Fibroblast of villous mesenchyme (primary cell): ENCODE measurements at places on chromosomes 2 and 18.

- no peak for DNase-seq
Measured at GRCh38 chr2:119708241-119708640, 29.2 kb downstream of the TMEM177 start.

DNA sequence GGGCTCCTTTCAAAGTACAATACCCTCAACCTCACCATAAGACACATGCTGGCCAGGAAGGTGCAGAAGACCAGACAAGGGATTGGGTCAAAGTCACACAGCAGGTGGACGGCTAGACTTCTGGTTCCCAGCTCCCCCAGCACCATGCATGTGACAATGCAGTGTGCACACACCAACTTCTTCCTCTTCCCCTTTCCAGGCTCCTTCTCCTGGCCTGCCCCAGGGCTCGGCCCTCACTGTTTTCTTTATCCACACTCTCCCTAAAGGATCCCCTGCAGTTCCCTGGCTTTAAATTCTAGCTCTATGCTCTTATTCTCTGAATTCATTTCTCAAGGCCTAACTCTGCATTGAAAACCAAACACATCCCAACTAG, 82.3 kb downstream of the LOXHD1 start:
- DNase-seq = no peak

DNA sequence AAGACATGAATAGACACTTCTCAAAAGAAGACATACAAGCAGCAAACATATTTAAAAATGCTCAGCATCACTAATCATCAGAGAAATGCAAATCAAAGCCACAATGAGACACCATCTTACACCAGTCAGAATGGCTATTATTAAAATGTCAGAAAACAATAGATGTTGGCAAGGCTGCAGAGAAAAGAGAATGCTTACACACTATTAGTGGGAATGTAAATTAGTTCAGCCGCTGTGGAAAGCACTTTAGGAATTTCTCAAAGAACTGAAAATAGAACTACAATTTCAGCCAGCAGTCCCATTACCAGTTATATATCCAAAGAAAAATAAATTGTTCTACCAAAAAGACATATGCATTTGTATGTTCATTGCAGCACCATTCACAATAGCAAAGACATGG, 61.7 kb downstream of the STRADB start:
- DNase-seq = peak; percentile 30

DNA sequence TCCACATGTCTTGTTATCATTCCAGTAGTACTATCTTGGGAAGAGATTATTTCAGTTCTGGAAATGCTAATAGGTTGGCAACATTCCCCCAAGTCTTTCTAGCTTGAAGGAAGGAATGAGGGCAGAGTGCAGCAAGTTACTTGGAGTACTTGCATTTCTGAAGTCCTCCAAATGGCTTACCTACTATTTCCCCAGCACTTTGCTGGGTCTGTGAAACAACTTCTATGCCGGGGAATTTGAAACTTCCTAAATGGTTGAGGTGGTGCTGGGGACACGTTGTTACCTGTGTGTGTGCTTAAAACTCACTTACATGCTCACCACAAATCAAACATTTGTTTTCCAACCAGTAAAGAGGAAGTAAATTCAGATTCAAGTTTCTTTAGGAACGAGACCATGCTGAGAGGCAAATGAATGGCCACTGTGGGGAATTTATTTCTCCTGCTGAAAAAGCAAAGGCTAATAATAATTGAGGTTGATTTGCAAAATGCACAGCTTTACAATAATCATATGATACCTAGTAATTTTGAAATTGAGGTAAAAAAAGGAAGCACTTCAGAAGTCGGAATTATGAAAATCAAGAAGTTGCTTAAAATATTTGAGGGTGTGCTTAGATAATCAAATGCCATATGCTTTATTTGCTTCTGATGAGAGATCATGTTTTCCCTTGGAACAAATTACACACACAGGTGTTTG, 1167.7 kb upstream of the ZEB2 start:
- peak; percentile 48 for DNase-seq

DNA sequence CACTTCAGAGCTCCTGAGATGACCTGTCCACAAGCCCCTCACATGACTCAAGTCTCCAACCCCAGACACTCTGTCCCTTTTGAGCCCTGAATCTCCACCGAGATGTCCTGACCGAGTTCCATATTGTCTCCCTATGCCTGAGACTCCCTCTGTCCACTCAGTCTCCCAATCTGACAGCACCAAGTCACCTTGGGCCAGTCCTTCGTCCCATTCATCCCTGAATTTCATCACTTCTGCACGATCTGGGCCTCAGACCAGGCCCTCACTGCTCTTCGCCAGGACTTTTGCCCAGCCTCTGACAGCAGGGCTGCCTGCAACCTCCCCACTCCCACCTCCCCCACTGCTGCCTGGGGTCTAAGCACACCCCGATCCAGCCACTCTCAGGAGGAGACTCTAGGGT, 4.3 kb upstream of the MOCOS start:
- DNase-seq = no peak

DNA sequence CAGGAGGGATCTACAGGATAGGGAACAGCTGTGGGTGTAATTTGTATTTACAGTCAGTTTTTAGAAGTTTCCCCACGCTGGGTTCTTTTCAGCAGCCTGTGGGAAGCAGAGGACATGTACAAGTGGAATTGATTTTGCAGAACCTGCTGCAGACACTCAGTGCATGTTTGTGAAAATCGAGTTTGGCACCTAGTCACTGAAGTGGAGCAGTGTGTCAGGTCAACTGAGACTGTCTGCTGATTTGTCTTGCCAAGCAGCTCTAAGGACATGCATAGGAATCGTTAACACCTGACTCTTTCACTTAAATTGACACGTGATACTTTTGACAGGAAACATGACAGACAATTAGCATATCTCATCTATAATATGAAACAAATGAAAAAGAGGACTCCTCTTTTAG, 416.6 kb downstream of the TMX3 start:
- DNase-seq = no peak

DNA sequence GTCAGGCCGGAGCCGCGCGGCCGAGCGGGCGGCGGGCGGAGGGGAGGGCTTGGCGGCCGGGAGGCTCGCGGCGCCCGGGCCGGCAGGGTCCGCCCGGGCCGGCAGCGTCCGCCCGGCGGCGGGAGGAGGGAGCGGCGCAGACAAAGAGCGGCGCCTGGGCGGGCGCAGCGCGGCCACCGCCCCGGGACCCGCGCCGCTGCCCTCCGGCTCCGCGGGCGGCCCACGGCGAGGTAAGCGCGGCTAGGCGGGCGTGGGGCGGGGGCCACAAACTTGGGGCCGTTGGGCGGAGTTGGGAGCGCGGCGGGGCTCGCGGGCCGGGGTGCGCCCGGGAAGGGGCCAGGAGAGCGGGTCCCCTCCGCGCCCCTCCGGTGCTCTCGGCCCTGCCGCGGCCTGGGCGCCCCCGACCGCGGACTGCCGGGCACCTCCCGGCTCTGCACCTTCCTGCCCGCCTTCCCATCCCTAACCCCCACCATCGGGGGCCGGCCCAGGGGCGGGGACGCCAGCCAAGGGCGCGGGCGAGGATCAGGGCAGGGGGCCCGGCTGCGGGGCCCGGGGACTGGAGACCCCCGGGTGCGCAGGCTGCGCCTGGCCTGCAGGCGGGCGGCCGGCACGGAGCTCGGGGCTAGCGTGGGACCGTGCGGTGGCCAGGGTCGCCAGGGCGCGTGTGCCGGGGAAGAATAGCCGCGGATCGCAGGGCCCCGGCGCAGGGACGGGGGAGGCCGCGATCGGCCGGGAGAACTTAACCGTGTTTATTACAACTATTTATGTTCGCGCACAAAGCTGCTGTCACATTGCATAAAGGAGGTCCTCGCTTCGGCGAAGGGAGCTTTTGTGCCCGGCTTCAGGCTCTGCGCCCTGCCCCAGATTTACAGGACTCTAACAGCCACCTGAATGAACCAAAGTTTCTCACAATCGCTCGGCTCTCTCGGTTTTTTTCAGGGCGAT, at the start of gene NCK2:
NCK2 (plus strand) TSS at position 4 of the 945 bp plus-strand sequence. CDS start 110,152 bp downstream, outside the sequence.
- DNase-seq = peak; percentile 48

DNA sequence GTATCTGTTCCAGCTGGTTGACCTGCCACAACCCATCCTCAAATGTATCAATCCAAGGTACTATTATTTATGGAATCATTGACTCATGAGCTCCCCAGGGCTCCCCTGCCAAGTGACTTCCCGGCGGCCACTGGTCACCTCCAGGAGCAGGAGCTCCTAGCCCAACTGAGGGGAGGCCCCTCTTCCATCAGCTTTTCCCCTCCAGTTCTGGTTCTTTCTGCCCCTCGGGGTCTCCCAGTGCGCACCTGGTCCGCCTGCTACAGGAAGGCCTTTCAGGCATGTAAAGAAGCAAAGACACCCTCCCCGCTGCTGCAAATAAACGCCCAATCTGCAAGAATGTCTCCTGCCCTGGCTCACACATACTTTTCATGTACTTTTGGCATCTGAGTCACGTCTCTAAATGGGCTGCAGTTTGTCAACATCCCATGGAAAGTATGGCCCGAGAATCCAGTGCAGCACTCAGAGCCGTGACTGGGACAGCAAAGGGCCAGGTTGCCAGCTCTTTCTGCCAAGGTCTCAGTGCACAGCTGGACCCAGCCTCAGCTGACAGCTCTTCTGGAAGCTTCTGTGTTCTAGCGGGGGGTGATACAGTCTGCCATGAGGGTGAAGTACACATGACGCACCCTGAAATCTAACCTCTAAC, 41.4 kb downstream of the KLHL29 start:
- DNase-seq = peak; percentile 82

DNA sequence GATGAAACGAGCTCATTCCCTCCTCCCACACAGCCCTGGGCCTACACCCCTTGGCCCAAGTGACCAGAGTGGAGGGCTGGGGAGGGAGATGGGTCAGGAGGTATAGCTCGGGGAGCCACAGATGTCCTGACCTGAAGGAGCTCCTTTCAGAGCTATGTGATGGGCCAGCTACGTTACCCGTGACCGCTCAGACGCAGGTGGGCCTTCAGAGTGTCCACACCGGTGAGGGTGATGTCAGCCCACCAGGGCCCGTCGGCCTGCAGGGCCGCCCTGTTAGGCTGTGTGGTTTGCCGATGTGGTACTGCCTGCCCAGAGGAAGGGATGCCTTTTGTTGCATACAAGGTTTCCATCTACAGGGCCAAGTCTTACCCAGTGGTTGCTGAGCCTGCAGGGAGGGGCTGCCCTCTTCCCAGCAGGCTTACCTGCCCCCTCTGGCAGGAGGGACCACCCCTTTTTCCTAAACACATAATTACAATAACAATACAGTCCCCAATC, 41.8 kb upstream of the FOSL2 start:
- no peak for DNase-seq

DNA sequence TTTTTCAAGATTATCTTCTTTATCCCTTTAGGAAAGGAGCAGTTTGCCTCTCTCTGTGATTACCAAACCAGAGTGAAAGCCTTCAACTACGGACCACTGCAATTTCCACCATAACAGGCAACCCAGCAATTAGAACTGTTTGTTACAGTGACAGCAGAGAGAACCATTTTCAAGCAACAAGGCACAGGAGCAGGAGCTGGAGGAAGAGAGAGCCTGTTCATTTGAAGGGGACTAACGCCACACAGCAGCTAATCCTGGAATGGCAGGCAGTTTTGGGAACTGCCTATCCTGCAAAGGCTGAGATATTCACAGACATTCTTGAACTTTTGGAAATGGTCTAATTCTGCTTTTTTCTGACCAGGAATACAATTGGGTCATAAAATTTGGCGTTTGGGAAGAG, 1541.9 kb upstream of the PIK3C3 start:
- no peak for DNase-seq

- no peak for DNase-seq
Measured at GRCh38 chr2:237571551-237571950, 5.2 kb downstream of the PRLH start.

- DNase-seq = peak; percentile 91
Measured at GRCh38 chr18:3794537-3795348, 344.8 kb downstream of the TGIF1 start.

- no peak for DNase-seq
Measured at GRCh38 chr2:118845005-118845521, 2.4 kb downstream of the EN1 start.

GRCh38 chr2:128714851-128715312, 396.2 kb upstream of the HS6ST1 start:
- no peak for DNase-seq

DNA sequence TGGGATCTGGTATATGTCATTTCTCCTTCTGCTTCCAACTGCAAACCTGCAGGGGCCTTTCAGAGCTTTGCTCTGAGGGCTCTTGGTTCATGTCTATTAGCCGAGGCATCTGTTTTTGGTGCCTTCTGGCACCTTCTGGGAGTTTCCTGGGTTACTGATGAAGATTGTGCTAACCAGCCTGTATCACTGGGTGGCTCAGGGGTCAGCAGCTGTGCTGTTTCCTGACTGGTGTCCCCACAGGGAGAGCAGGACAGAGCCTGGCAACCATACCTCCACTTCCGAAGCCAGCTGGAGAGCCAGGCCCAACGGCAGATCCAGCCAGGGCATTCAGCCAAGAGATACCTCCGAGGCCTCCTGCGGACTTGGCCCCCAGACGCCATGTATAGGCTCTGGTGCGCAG, 17.5 kb downstream of the KIAA2012 start:
- no peak for DNase-seq

- no peak for DNase-seq
Measured at GRCh38 chr2:84338069-84338468, 121.0 kb downstream of the SUCLG1 start.

DNA sequence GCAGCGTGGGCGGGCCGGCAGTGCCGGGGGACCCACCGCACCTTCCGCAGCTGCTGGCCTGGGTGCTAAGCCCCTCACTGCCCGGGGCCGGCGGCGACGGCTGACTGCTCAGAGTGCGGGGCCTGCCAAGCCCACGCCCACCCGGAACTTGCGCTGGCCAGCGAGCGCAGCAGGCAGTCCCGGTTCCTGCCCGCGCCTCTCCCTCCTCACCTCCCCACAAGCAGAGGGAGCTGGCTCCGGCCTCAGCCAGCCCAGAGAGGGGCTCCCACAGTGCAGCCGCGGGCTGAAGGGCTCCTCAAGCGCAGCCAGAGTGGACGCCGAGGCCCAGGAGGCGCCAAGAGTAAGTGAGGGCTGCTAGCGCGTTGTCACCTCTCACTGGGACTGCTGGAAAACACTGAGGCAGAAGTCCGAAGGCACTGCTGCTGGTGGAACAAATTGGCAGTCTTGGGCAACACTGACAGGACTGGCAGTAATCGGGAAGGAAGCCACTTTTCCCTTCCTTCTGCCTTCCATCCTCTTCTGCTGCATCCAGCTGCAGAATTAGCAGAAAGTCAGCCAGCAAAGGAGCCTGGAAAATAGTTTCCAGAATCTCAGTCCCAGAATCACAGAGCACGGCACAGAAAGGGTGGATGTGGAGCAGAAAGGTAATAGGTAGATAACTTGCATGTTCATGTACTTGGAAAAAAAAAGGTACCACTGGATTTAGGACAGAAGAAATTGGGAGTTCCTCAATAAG, 179.4 kb upstream of the FN1 start:
- no peak for DNase-seq

- DNase-seq = no peak
Measured at GRCh38 chr2:104866122-104866864, 12.4 kb downstream of the POU3F3 start.

GRCh38 chr2:9107168-9108025, 99.2 kb upstream of the ASAP2 start:
- DNase-seq = peak; percentile 52

DNA sequence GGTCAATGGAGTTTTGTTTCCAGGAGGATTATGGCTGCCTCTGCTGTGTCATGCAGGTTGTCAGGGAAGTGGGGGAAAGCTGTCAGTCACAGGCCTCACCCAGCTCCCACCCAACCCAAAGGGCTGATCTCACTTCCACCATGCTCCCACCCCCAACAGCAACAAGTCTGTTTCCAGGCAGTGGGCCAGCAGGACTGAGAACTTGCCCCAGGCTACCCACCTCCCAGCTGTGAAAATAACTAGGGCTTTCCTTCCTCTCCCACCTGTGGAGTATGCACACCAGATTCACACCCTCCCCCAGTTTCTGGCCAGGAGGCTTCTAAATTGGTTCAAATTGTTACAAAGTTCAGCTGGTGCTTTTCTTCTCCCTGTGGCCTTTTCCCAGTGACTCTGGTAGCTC, 95.6 kb upstream of the ACVR1 start:
- no peak for DNase-seq

GRCh38 chr2:136045835-136046570, 60.6 kb upstream of the DARS1 start:
- DNase-seq = no peak
